ENCODE measurements at places on chromosomes 11 and 22.

DNA sequence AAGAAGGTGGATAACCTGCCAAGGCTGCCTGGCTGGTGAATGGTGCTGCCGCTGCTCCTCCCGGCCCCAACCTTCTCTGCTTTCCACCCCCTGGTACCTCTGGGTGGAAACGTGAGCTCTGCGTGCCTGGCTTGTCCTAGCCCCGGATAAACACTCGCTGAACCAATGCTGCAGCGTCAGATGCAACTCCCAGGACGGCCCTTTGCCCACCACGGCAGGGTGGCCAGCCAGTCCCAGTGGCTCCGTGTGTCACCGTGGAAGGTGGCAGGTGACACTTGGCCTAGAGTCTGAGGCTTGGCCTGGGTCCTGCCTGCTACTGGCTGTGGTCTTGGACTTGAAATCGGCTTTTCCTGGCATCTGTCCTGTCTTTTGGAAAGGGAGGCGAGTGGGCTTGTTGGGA lies 47.7 kb downstream of the TPCN2 start:
- no peak for DNase-seq

GRCh38 chr11:33521384-33521783 lies 179.2 kb downstream of the C11orf91 start:
- DNase-seq: no peak

DNA sequence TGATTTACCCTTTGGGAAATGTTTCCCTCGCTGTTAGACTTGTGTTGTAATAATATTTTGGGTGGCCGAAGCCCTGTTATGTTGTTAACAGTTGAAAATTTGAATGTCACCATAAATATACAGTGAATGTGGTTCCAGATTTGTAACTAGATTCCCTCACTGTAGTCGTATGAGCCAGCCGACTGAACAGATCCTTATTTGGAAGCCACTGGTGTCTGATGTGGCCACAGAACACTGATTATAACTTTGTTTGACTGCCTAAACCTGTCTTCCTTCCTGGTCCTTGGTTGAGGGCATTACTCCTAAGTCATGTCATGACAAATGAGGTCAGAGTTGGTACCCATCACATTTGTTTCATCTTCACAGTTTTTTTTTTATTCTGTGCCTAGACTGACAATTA lies 45.4 kb downstream of the YAP1 start:
- no peak for DNase-seq

DNA sequence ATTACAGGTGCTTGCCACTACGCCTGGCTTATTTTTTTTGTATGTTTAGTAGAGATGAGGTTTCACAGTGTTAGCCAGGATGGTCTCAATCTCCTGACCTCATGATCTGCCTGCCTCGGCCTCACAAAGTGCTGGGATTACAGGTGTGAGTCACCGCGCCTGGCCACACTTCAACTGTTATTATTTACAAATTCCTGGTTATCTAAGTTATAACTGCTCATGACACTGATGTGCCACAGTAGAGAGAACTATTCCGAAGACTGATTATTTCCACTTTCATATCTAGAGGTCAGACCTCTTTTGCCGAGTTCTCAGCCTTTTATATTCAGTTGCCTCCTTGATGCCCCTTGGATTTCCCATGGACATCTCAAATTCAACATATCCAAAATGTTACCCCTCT lies 3.9 kb upstream of the NUP160 start:
- DNase-seq: no peak

DNA sequence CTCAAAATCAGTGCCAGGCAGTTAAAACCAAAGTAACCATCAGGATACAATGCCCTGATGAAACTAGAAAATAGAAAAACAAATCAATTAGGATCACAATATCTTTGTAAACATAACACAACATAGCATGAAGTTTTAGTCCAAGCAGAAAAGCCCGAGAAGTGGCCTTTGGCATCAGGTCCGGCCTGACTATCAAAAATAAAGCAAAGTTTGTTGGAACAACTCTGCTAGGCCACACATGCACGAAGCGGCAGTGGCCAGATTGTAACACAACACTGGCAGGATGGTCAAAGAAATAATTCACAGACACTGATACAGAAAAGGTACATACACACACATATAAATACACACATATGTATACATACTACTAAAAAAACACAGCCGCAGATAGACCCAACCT lies 26.9 kb downstream of the CDON start:
- DNase-seq: no peak

DNA sequence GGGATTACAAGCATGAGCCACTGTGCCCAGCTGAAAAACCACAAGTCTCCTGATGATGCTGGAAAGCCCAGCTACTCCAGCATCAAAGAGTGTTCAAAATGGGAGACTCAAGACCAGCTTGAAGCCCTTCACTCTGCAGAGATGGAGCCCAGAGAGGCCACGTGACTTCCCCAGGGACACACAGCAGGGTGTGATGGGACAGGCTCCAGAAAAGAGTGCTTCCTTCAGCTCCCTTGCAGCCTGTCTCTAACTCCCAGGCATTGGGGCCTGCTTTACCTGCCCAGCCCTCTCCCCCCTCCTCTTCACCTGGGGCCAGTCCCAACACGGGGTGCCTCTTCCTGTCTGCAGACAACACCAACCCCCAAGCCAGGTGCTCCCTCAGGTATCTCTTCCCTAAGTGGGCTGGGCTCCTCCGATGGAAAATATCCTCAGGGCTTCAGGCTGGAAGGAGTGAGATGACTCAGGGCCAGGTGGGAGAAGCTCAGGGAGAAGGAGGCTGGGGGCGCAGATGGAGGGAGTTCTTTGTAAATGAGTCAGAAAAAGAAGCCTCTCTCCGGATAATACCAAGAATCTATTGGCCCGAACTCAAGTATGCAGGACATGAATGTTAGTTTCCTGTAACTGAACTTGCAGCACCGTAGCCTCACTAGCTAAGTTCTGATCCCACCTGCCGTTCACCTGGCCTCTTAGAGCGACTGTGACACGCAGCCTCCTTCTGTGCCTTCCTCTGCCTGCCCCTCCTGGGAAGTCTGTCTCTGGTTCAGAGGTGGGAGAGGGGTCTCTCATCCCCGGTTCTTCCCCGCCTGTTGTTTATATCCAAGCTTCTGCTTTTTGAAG lies 326.6 kb downstream of the MN1 start:
- no peak for DNase-seq

- DNase-seq: no peak
These were observed 35.7 kb upstream of the USP47 start for GRCh38 chr11:11806074-11806473.

- DNase-seq: no peak
These were observed 21.2 kb upstream of the FEZ1 start for GRCh38 chr11:125517116-125517770.

GRCh38 chr11:59558270-59558643 lies 46.9 kb downstream of the OR4D9 start:
- DNase-seq: no peak

GRCh38 chr11:2099516-2100349 lies 39.5 kb downstream of the IGF2 start:
- no peak for DNase-seq

GRCh38 chr11:12184699-12185098 lies 74.3 kb downstream of the MICAL2 start:
- no peak for DNase-seq

- DNase-seq: no peak
These were observed 1.2 kb downstream of the PHLDB1 start for GRCh38 chr11:118608360-118609227.

GRCh38 chr11:75078233-75078632 lies 18.4 kb downstream of the OR2AT4 start:
- DNase-seq: no peak

DNA sequence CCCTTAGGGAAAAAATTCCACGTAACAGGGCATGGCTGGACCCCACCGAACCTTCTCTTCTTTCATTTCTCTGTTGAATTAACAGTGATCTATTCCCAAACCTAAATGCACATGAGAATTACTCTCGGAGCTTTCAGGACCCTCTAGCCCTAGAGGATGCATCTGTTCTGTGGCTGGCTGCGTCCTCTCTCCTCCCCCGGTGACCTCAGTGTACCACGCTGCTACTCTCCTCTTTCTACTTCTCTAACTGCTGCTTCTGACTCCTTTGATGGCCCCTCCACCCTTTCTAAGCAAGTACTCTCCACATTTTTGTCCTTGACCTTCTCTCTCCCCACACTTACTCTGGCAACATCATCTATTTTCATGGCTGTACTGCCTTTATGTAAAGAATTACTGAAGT lies 12.1 kb upstream of the APOA1 start:
- no peak for DNase-seq

- DNase-seq: no peak
These were observed 24.5 kb upstream of the DGKZ start for GRCh38 chr11:46322759-46323158.

GRCh38 chr11:109112821-109113280 lies 309.1 kb upstream of the C11orf87 start:
- DNase-seq: no peak

DNA sequence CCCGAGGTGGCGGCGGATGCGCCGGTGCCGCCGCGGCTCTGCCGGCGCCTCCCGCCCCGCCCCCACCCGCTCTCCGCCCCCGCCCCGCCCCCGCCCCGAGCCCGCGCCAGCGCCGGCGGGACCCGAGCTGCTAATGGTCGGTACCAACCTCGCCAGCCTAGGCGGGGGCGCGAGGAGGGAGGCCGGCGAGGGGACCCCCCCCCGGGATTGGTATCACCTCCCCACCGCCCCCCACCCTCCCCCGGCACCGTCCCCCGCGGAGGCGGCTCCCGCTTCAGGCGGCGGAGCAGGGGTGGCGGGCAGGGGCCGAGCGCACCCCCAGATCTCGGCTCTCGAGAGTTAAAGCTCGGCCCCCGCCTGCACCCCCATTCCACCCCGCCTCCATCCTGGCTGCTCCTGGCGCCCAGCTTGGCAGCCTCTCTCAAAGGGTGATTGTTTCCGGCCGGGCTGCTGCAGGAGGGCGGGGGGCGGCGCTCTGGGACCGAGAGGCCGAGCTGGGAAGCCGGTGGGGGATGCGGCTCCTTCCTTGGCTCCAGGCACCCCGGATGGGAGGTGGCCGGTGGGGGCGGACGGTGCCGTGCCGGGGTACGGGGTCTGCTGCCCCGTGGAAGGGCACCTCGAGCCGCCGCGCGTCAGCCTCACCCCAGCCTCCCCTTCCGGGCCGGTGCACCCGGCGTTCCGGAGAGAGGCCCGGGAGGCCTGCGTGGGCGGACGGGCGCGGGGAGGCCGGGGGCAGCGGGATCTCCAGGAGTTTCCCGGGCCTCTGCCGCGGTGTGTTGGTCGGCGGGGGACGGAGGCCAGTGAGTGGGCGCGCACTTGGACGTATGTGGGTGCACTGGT lies at the start of gene B3GAT1:
Gene B3GAT1, minus strand, starts transcription at position 40 of the 840 bp plus-strand sequence. CDS start 24,583 bp downstream, outside the sequence.
- no peak for DNase-seq

DNA sequence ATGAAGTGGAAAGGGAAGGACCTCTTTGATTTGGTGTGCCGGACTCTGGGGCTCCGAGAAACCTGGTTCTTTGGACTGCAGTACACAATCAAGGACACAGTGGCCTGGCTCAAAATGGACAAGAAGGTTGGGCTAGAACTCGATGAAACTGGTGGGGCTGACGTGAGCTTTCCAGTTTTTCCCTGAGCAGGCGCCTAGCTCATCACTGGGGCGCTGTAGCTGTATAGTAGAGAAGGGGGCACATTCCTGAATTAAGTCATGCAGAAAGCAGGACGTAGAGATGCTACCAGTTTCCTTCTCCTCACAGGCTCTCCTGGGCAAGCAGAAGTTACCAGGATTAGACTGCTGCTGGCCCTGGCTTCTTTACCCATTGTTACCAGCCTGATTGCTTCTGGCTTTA lies 33.3 kb downstream of the NF2 start:
- DNase-seq: no peak

DNA sequence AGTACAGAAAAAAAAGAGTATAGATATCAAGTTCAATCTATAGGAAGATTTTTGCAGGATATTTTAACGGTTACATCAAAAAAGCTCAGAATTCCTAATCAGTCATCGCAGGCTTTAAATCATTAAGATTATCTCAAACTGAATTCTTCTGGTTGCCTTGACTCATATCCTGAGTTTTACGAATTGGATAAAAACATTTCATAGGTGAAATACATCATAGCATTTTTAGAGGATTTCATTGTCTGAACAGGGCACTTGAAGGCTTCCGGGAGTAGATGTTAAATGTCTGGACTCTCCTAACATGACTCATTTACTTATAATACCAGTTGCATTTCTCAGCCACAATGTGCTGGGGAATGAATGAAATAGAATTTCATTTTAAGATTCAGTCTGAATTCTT lies 2216.6 kb upstream of the RAG2 start:
- no peak for DNase-seq

DNA sequence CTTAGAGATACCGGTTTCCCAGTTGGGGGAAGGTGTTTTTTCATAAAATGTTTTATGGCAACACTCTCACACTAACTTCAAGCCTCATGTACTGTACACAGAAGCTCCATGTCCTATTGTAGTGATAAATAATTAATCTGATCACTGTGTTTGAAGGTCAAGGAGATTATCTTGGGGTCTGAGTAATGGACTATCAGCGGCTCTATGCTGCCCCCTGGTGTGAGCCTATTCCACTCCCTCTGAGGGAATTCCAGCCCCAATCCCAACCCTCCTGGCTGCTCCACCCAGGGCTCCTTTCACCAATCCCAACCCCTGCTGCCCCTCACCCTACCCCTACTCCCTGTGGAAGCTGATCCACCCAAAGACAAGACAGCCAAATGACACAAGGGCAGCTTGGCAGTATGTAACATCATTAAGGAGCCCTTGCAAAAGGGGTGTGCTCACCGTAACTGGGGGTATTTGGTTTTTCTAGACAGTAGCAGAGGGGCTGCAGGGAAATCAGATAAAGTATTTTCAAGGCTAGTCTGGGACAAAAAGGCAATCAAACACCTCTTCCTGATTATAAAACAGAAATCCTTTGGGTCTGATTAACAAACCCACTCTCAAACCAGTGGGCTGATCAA lies 22.3 kb downstream of the HPS4 start:
- peak; percentile 30 for DNase-seq

- no peak for DNase-seq
These were observed 35.4 kb upstream of the SERPIND1 start for GRCh38 chr22:20738394-20739089.

GRCh38 chr11:26780376-26781085 lies 58.7 kb upstream of the SLC5A12 start:
- DNase-seq: no peak

DNA sequence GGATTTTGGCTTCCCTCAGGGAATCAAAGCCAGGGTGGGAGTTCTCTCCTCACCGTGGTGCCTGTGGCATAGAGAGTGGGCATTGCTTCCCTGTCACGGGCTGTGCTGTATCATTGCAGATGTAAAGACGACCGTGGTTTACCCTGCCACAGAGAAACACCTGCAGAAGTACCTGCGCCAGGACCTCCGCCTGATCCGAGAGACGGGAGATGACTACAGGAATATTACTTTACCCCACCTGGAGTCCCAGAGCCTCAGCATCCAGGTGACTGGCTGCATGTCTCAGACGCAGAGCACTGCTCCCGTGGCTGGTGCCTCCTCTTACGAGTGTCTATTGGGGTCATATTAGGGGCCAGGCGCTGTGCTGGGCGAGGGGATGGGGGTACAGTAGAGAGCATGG lies 24.2 kb upstream of the ST3GAL4 start:
- no peak for DNase-seq
